Glutamatergic neuron (in vitro differentiated cells): ENCODE measurements at places on chromosomes 7 and 10. TPM values are rescaled to one million over a fixed set of nuclear protein-coding genes. Genes with fewer than 3 reads are reported as not detected.

The FKBP9 gene
- 90.7 TPM for total RNA-seq

DNA sequence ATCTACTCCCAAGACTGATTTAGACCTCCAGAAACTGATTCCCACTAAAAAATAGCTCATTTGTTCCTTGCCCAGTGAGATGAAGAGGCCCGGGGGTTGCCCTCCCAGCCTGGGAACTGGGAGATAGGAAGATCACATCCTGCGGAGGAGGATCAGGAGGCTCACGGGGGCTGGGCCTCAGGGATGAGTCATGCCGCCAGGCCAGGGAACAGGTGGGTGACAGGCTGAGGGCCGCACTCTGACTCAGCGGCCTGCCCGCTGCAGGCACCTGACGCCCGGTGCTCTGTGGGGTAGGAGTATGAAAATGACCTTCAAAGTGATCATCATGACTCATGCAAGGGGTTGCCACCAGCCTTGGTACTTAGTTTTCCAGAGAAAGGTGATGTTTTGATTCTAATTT is 104.5 kb upstream of the ZPBP start:
- DNase-seq, result peak; percentile 44

DNA sequence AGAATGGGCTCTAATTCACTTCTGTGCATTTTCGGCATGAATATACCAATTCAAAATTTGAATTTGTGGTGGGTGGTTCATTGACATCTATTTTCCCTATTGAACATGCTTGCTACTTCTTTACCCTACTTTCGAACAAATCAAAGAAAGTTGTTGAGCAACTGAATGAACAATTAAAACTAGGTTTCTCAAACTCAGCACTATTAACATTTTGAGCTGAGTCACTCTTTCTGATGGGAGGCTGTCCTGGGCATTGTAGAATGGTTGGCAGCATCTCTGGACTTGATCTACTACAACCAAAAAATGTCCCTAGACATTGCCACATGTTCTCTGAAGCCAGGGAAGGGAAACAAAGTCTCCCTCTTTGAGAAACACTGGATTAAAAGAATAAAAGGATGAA is 116.7 kb downstream of the COL28A1 start:
- DNase-seq, result no peak

The TMEM140 gene
- not detected for total RNA-seq

The HTR5A gene
- 0.20 TPM for total RNA-seq

DNA sequence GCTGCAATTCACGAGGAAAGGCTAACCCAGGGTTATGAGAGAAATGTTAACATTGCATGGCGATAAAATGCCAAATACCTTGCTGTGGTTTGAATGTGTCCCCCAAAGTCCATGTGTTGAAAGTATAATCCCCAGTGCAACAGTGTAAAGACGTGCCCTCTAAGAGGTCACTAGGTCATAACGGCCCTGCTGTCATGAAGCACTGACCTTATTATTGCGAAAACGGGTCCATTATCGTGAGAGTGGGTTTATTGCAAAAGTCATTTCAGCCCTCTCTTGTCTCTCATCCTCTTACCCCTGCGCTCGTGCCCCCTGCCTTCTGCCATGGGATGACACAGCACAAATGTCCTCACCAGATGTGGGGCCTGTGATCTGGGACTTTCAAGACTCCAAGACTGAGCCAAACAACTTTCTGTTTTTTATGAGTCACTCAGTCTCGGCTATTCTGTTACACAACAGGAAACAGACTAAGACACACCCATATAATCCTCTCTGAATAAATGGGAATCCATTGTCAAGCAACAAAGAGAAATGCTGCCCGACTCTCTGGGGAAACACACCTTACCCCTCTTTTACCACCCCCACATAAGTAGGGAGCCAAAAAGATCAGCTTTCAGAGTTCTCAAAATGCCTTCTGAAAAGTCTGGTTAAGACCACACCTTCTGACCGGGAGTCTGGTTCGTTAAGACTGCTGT is 73.1 kb upstream of the UCN3 start:
- no peak for DNase-seq
